ENCODE measurements at places on chromosomes 13 and 19. TPM values are rescaled to one million over a fixed set of nuclear protein-coding genes. Genes with fewer than 3 reads are reported as not detected.

The NOVA2 gene
- 8.0 TPM for total RNA-seq

The ZNF442 gene
- 7.7 TPM for total RNA-seq

The SERTM1 gene
- 4.3 TPM for total RNA-seq

The DENND1C gene
- 2.1 TPM for total RNA-seq

The CCDC70 gene
- not detected for total RNA-seq

GRCh38 chr19:54661846-54662481 is 821 bp upstream of the LILRB4 start:
- no peak for DNase-seq

DNA sequence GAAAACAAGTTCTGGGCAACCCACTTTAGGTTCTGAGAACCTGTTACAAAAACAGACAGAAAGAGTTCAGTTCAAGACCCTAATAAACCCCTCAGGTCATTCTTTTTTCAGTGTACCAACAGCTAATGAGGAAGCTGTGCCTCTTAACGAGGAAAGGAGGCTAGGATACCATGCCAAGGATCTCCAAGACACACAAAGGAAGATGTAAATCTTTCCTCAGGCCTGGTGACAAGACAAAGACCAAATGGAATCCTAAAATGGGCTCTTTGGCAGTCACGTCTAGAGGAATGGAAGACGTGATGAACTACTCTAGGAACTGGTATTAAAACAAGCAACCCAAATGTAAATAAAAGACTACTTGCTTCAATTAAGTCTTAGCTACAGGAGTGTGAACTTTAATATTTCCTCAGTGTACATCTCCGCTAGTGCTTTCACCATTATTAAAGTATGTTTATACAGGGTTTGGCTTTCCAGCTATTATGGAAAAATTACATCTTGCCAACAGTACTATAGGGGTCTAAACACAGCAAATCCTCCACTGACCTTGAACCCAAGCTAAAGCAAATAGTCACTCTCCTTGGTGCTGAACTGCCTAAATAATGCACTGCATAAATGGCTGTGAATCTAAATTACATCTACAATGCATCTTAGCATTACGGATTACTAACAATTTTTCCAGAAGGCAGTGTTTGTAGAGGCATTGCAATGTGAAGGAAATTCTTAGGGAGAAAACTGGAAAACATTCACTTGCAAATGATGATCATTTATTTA is 42.3 kb downstream of the ENOX1 start:
- DNase-seq, result no peak

DNA sequence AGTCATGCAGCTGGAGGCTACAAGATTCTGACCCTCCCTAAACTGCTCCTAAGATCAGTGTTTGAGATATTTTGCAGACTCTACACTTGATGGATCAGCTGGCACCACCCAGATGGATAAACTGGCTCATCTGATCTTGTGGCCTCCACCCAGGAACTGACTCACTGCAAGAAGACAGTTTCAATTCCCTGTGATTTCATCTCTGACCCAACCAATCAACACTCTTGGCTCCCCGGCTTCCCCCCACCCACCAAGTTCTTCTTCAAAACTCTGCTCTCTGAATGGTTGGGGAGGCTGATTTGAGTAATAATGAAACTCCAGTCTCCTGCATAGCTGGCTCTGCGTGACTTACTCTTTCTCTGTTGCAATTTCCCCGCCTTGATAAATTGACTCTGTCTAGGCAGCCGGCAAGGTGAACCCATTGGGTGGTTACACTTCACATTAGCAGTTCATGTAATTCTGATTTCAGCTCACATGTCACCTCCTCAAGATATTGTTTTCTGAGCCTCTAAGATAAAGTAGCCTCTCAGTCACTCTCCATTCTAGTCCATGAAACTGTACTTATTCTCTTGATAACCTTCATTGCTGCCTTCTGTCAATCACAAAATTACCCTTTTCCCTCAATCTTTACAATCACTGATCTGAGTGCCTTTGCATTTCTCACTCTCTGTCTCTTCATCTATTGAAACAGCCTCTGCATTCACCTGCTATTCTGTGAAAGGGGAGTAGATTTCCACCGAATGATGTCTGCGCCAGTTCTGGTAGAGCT is 9.9 kb upstream of the FPR3 start:
- DNase-seq, result peak; percentile 87

DNA sequence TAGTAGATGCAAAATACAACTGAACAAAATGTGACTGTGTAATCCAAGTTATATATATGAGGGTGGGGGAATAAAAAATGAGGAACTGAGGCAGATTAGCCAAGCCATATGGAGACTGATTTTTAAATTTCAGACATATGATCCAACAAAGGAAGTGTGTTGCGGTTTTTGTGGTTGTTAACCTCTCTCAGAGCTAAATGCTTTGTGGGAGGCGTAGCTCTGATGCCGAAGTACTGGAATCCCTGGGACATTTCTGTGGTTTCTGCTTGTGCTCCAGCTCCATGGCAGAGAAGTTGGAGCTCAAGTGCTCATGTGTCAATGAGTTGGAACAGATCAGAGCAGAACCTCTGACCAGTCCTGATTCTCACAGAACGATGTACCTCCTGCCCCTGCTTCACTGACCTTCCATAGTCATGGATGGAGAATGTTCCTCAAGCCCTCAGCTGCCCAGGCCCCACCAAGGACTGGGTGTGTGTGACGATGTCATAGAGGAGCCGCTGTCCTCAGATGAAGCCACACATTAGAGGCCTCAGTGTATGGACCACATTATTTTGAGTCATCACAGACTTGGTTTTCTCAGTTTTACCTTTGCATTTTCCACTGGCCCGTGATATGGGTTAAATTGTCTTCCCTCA is 107.6 kb downstream of the SOX1 start:
- DNase-seq, result no peak

- peak; percentile 49 for DNase-seq
Measured at GRCh38 chr13:20129076-20129475, 31.8 kb downstream of the GJA3 start.

- no peak for DNase-seq
Measured at GRCh38 chr19:20669263-20669662, 7.9 kb upstream of the ZNF626 start.

- peak; percentile 84 for DNase-seq
Measured at GRCh38 chr13:110306340-110306959, 507 bp downstream of the COL4A1 start.

DNA sequence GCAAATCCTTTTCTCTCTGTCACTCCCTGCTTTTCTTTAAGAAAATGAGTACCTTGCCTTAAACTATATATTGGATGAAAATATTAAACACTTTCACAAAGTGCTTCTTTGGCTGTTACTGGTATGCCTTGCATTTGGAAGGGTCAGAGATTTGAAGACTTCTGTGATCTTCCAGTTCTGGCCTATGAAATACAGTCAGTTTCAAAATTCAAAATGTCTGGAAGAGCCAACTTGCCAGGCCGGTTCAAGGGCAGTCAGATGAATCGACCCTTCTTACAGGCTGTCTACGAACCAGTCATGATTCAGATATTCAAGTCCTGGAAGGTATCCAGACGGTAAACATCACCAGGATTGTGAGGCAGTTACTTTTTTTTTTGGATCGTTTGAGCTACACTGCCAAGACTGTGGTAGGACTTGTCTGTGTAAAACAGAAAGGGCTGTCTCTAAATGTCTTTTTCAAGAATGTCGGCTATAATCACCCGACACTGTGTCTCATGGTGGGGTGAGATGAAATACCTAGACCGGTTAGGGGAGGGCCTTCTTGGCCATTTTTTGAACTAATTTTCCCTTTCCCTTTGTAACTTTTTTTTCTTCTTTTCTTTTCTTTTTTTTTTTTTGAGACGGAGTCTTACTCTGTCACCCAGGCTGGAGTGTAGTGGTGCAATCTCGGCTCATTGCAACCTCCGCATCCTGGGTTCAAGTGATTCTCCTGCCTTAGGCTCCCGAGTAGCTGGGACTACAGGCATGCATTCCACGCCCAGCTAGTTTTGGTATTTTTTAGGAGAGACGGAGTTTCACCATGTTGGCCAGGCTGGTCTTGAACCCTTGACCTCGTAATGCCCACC is 11.2 kb downstream of the ACTN4 start:
- no peak for DNase-seq

DNA sequence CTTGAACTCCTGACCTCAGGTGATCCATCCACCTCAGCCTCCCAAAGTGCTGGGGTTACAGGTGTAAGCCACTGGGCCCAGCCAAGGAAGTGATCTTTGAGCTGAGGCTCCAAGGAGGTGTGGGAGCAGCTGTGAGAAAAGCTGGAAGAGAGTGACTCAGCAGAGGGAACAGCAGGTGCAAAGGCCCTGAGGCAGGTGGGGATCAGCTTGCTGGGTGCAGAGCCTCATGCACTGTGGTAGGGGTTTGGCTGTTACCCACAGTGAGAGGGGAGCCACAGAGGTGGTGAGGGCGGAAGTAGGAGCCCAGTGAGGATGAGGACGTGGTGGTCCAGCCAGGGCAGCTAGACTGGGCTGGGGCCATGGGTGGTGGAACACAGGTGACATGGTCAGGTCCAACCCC is 6.5 kb downstream of the NPAS1 start:
- no peak for DNase-seq

DNA sequence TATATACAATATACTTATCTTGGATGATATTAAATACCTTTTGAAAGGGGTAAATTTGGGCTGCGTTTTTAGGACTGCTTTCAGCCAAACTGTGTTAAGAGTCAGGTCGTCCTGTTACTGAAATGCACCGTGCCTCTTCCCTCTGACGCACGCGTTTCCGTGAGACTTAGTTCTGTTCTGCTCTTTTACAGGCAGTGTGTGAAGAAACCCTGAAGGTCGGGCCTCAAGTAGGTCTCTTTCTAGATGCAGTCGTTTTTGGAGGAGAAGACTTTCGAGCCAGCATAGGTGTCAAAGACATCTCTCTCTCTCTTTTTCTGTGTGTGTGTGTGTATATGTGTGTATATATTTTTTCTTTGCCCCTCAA is 107.0 kb downstream of the ZIC5 start:
- no peak for DNase-seq

DNA sequence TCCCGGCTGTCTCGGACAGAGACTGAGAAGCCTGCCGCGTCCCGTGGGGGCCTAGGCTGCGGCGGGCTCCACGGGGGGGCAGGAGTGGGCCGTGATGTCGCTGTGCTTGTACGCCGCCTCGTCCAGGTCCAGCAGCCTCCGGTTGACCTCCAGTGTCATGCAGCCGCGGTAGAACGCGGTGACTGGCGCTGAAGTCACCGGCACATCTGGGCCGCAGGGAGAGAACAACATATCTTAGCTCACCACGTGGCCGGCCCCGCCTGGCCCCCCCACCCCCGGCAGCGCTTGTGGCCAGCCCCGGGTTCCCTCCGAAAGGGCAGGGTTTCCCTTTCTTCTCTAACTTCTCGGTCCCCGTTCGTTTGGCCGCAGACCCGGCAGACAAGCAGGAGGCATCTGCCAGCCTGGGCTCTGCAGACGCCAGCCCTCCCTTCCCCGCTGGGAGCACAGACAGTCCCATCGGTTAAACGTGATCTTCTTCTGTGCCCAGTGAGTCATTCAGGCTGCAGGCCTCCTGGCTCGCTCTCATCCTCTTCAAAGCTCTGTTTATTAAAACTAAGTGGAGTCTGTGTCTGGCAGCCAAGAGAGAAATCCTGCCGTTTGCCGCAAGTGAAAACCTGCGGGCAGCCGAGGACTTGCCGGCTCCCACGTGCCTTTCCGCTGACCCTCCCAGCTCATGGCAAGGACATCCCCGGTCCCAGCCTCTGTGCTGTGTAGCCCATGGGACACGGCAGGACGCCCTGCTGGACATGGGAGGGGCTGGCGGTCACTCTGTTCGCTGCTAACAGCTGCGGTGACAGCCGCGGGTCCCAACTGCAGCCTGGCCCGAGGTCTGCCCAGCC is 42.8 kb downstream of the GAS6 start:
- DNase-seq, result peak; percentile 93

GRCh38 chr19:58531034-58531840 is 11.6 kb upstream of the ZBTB45 start:
- DNase-seq, result no peak

- peak; percentile 36 for DNase-seq
Measured at GRCh38 chr19:2589441-2589840, 113.1 kb downstream of the GNG7 start.

- no peak for DNase-seq
Measured at GRCh38 chr13:78341032-78341431, 262.3 kb downstream of the POU4F1 start.

DNA sequence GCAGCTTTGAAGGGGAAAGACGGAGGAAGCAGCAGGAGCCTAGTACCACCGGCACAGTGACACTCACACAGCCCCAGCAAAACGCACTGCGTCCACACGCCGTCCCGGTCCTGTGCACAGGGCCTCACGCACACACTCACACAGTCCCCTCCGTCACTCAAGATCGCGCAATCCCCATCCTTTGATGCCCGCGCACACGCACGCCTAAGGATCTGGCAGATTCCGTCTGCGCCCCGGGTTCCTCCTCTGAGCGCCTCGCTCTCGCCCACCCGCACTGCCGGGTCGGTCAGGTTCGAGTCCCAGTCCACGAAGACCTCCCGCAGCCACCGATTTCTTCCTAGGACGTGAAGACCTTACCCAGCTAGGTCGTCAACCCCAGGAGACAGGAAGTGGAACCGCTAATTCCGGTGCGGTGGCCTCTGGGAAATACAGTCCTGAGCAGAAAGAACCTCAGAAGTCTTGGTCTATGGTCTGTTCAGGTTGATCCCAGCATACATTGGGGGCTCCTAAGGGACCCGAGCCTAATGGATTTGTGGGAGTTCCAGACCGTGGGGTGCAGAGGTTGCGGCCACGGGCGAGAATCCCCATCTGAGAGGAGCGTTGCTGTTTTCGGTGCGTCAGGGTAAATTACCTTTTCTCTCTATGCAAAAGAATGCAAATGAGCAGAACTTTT is at the start of gene ZNF780B:
TSS of gene ZNF780B (minus strand) at position 400 of the 673 bp plus-strand sequence. CDS start 5,899 bp downstream, outside the sequence.
- peak; percentile 83 for DNase-seq

GRCh38 chr19:1945899-1946298 is 4.9 kb downstream of the CSNK1G2 start:
- DNase-seq, result peak; percentile 80

DNA sequence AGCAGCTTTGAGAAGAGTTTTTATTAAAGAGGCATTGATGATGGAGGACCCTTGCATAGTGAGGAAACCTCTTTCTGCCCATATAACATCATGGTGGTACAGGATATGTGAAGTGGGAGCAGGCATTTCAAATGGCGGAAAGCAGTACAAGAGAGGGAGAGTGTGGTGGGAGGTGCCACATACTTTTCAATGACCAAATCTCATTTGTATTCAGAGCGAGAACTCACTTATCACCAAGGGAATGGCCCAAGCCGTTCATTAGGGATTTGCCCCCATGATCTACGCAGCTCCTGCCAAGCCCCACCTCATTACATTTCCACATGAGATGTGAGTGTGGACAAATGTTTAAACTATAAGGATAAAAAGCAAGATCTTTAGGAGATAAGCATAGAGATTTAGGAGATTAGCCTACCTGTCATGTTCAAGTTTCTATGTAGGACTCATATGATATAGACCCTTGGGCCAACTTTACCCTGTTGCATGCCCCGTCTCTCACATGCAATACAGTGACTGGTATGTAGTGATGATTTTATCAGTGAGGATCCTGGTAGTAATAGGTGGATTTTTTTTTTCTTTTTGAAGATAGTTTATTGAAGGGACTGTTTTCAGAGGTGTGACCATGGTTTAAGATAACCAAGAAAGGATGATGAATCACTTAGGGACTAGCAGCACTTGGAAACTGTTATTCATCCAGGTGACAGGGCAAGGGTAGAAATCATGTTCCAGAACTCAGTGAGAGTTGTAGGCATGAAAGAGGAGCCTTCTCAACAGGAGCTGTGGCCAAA is 38.3 kb downstream of the DNAJC15 start:
- no peak for DNase-seq

GRCh38 chr19:55368701-55369563 is 1.3 kb downstream of the IL11 start:
- no peak for DNase-seq

GRCh38 chr19:3281026-3281425 is 56.6 kb downstream of the CELF5 start:
- no peak for DNase-seq
